ENCODE measurements at places on chromosomes 2 and 18.
A peak's percentile ranks its signal among the peaks of the same experiment; 100 is the strongest.

DNA sequence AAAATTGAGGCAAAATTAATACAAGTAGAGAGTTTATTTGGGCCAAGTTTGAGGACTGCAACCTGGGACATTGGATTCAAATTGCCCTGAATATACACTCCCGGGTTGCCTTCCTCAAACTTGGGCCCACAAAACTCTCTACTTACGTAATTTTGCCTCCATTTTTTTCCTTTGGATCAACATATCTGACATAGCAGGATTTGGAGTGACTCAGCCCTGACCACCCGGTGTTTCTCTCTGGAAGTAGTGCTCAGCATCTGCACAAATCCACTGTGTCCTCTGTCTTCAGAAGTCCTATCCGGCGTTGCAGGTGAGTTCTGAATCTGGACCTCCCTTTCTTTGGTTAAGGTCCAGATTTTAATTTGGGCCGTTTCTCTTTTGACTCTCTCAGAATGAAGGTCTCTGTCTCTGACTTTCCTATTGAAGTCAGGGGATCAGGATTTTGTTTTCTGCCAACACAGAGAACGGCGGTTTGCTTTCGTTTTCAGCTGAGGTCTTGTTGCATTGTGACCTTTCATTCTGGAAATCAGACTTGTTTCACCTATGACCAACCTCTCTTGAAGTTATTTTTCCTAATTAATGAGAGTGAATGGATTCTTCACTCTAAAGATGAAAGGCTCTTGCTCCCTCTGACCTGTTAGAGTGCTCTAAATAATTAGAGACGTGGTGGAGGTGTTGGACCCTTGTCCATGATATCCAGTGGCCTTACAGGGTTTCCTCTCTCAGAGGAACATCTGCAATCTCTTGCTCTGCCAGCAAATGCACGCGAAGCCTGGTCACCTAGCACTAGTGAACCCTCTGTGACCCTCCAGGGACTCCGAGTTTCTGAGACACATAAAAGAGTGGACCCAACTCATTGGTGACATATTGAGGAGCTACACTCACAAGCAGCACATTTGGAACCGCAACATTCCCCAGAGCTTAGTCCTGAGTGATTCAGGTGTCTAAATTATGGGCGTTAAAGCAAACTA is 13.6 kb downstream of the TCF23 start:
- DNase-seq = no peak

- DNase-seq = peak; percentile 56
Measured at GRCh38 chr2:237697586-237698357, 70.4 kb downstream of the LRRFIP1 start.

- no peak for DNase-seq
Measured at GRCh38 chr2:121485039-121485438, 45.6 kb upstream of the RNU4ATAC start.

DNA sequence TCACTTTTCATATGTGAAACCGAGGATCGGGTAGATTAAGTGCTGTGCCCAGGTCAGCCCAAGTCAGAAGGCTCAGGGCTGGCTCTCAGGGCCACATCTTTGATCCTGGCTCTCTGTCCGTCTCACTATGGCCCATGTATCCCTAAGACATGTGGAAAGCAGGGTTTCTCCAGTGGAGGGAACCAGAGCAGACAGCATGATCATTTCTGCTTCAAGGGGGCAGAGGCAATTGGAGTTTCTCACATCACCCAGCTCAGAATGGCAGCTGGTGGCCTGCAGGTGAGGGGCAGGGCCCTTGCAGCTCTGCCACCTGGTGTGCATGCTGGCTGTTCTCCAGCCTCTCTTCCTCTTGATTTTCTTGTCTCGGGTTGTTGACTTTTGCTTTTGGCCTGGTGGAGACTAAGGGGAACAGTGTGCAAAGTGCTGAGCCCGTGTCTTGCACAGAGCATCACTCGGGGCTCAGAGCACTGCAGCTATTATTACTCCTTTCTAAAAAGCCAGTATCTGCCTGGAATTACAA is 27.0 kb downstream of the LDLRAD4 start:
- DNase-seq = no peak

- DNase-seq = no peak
Measured at GRCh38 chr2:119647440-119648169, 31.4 kb upstream of the TMEM177 start.

- DNase-seq = no peak
Measured at GRCh38 chr2:25227576-25227975, 59.2 kb upstream of the POMC start.

DNA sequence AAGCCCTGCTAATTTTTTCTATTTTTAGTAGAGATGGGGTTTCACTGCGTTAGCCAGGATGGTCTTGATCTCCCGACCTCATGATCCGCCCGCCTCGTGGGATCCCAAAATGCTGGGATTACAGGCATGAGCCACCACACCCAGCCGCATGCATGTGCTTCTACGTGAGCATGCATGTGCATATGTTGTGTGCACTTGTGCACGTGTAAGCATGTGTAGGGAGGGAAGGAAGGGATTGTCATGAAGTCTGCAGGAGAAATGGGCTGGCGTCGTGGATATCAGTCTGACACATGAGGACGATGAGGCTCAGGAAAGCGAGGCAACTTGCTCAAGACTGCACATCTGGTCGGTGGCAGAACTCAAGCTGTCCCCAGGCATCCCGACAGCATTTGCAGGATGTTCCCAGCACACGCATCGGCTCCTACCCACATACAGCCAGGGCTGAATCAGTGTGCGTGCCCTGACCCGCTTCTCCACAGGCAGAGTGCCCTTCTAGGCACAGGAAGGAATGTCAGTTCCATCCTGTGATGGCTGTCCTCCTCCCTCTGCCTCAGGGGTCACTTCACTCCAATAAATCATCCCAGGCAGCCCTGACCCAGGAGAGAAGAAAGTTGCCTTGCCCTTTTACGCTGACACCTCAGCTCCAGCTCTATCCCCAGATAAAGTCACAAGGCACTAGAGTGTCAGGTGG is 49.9 kb upstream of the SLC14A2 start:
- no peak for DNase-seq

GRCh38 chr2:203783496-203784203 is 77.2 kb downstream of the CD28 start:
- no peak for DNase-seq

DNA sequence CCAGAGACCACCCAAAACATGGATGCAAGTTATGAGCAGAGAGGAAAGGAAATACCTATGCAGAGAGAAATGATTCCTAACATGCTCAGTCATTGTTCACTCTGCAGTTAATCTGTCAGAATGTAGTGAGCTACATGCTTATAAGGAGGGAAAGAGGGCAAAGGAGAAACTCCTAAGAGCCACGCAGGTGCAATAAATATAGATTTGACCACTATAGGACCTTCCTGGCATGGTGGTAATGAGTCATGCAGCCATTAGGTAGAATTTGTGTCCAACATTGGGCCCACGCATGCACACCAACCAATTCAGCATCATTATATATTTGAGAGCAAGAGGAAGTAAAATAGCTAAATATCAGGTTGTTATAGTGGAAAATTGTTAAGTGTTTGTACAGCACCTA is 699.9 kb downstream of the DSC3 start:
- no peak for DNase-seq
